Activated naive CD4-positive, alpha-beta T cell (primary cell): ENCODE measurements at places on chromosomes 16 and 17.

DNA sequence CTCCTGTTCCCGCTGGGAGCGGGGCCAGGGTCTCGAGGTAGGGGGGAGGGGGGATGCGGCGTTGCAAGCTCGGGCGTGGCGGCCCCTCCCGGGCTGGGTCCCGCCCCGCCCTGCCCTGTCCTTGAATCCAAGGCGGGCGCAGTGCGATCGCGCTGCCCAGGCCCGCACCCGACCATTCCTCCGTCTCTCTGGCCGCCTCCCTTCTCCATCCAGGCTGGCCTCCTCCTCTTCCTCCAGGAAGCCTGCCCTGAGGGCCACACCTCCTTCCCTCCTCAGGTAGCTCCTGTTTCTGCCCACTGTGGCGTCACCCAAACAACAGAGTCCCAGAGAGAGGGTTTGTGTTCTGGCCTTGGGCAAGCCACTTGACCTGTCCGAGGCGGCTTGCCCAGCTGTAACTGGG is 43.0 kb upstream of the TAC4 start:
- no peak for DNase-seq

- no peak for DNase-seq
These were observed 30.2 kb downstream of the MSI2 start for GRCh38 chr17:57286399-57287105.

GRCh38 chr16:65101009-65101408 is 20.9 kb downstream of the CDH11 start:
- no peak for DNase-seq

DNA sequence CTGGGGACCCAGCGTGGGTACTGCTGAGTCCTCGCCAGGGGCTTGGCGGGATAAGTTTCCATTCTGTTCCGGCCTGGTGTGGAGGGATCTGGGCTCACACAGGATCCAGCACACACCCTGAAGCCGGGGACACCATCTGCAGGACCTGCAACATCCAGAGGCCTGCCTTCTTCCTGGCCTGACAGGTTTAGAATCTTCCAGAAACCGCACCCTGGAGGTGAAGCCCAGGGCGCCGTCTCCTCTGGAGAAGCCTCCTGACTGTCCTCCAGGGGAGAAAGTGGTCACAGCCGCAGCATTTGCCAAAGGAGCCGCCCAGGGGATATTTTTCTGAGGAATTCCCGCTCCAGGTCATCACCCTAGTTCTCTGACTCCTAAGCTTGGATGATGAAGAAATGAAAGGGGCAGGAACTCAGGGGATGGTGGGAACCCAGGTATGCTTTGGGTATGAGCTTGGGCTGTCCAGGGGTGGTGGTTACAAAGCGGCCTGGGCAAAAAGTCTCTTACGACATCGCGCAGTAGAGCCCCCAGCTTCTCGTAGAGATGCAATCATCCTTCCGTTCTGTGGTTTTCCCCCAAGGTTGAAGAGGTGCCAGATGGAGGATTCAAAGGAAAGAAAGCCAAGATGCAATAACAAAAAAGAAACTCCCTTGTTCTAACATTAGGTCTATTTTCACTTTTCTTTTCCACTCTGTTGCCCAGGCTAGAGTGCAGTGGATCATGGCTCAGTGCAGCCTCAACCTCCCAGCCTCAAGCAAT is 9.1 kb upstream of the CRISPLD2 start:
- DNase-seq, result no peak

DNA sequence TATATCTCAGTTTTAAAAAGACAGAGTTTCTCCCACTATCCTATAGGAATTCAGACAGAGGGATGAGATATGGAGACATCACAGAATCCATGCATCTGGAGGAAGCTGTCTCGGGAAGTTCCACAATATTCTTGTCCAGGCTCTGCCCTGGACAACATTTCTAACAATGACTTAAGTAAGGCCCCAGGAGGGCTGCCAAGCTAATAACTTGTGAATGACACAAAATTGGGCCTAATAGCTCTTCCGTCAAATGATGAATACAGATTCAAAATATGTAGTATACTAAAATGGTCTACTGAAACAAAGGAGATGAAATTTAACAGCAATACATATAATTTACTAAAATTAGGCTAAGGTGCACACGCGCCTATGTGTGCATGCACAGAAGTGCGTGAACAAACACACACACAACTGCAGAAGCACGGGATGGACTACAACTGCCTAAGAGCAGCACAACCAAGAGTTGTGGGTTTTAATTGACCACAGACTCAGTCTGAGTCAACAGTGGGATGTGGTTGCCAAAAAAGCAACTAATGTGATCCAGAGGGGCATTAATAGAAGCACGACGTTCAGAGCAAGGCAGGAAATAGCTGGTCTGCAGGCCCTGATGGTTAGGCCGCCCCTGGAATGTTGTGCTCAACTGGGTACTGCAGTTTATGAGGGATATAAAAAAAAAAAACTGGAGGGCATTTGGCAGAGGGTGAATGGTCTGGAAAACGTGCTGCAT is 26.3 kb upstream of the HS3ST2 start:
- no peak for DNase-seq

DNA sequence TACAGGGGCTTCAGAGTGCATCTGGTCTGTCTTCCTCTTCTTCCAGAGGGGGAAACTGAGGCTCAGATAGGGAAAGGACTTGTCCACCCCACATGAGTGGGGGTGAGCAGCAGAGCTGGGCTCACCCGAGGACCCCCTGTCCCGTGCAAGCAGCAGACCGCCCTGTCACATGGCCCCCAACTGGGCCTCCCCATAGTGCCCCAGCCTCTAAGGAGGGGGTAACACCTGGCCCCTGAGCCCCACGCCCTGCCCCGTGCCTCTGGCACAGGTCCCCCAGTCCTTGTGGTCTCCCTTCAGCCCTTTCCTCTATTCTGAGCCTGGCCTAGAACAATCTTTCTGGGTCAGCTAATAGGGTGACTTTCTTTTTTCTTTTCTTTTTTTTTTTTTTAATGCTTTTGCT is 6.5 kb upstream of the NECAB2 start:
- DNase-seq, result no peak

DNA sequence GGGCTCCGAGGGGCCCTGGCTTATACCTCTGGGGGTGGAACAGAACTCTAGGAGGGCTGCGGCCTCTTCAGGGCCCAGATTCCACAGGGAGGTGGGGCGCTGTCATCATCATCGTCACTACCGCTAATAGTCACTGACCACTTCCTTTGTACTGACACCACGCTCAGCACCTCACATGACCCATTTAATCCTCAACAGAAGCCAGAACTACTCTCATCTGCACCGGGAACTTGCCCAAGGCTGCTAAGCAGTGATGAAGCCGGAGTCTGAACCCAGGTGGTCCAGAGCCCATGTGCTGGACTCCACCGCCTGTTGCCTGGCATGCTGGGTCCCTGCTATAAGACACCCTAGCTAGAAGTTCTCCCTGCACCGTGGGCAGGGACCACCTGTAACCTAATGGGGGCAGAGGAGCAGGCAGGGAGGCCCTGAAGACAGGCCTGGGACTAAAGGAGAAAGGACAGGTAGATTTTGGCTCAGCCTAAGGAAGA is 12.0 kb downstream of the UNC13D start:
- no peak for DNase-seq

DNA sequence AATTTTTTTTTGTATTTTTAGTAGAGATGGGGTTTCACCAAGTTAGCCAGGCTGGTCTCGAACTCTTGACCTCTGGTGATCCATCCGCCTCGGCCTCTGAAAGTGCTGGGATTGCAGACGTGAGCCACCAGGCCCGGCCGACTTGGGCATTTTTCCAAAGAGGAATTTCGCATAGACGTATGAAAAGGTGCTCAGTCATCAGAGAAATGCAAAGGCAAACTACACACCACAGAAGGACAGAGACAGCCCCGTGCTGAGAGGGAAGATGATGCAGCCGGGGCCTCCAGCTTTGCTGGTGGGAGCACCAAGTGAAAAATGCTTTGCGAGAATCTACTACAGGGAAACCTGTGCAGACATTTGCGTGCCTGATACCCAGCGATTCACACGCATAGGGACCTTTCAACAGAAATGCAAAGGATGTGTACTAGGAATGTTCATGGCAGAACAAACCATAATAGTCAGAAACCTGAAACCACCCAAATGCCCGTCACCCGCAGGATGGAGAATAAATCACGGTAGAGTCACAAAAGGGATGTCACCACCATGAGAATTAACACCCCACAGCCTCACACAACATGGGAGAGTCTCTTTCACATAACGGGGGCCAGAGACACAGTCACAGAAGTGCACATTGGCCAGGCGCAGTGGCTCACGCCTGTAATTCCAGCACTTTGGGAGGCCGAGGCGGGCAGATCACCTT is 5.2 kb downstream of the RAB40B start:
- DNase-seq, result no peak

DNA sequence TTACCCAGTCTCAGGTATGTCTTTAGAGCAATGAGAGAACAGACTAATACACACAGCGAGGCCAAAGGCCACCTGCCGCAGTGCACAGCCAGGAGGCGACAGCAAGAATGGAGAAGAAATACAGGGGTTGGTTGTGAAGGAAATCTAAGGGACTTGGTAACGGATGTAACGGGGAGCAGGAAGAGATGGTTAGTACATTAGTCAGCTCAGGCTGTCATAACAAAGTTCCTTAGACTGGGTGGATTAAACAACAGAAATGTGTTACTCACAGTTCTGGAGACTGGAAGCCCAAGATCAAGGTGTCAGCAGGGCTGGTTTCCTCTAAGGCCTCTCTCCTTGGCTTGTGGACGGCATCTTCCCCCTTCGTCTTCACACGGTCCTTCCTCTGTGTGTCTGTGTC is 47.1 kb downstream of the TVP23C start:
- DNase-seq, result no peak

- no peak for DNase-seq
These were observed 209.5 kb upstream of the MPHOSPH6 start for GRCh38 chr16:82379551-82379950.

GRCh38 chr17:18992454-18993130 is 12.0 kb downstream of the FAM83G start:
- no peak for DNase-seq

DNA sequence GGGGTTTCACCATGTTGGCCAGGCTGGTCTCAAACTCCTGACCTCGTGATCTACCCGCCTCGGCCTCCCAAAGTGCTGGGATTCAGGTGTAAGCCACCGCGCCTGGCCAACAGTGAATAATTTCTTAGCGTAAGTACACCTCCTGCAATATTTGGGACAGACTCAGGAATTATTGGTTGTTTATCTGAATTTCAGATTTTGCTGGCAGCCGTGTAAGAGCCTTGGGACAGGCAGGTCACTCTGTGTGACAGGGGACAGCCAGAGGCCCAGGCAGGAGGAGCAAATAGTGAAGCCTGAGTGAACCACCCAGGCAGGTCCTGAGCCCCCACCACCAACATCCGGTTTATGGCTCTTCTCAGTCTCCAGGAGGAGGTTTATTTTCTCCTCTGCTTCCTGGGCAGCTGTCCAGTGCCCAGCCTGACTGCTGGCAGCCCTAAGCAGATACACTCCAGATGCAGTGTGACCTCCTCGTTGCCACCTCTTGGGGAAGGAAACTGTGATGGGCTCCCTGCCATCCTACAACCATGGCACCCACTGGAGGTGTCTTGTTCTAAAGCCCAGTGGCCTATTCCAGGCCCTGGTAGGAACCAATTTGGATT is 26.2 kb upstream of the ADORA2B start:
- DNase-seq, result no peak

DNA sequence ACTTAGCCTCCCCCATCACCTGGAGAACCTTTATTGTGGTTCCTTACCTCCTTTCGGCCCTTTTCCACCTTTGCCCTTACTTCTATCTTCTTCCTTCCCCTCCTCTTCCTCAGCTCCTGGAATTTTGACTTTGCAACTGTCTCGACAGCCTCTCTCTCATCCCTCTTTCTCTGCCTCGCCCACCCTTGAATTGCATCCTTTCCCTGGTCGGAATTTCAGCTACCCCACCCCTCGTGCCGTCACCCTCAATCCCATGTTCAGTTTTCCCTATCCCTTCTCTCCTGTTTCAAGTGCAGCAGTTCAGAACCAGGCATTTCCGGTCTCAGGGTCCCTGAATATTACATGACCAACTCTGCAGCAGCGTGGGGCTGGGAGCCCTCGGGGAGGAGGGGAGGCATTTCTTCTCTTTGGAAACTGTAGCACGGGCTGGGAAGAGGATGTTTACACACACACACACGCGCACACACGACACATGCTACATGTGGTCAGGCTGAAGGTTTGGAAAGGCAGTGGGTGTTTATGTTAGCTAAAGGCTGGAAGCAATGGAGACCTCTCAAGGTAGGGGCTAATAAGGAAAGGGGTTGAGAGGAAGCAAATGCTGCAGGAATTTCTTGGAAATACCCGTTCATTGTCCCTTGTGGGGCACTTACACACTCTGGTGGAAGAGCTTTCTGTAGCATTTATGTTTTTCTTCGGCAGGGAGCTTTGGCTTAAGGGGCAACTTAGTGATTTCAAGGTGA is 971 bp downstream of the MINK1 start:
- no peak for DNase-seq

- DNase-seq, result no peak
These were observed 11.0 kb upstream of the RBFOX1 start for GRCh38 chr16:7321661-7322060.

DNA sequence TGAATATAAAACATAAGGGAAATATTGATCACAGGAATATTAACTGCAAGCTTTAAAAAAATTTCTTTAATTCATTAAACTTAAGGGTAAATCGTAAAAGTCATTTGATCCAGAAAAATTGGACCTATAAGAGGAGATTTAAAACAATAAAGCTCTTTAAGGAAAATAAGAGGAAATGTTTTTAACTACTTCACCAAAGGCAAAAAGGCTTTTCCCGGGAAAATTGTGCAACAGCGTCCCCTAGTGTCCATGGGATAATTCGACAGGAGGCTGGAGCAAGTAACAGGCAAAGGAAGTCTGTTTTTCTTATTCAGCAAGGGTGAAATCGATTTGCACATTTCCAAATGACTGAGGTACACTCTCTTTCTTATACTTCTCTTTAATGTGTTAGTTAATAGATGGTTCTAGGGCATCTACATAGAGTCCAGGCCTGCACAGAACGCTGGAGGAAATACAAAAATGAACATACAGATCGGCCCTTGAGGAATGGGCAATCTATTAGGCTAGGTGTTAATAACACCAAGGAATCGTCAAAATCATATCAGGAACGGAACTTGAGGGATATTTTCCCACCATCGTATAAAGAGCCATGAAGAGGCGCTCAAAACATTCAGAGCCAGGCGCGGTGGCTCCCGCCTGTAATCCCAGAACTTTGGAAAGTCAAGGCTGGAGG is 61.4 kb downstream of the ZNF18 start:
- no peak for DNase-seq

GRCh38 chr17:61639818-61640217 is 48.8 kb upstream of the NACA2 start:
- DNase-seq, result no peak

GRCh38 chr17:81364278-81365147 is 30.7 kb upstream of the BAHCC1 start:
- DNase-seq, result no peak

- no peak for DNase-seq
These were observed 37.1 kb upstream of the MEOX1 start for GRCh38 chr17:43698678-43699437.
